SK-N-DZ (cell line): ENCODE measurements at places on chromosomes 4 and X.

- no peak for DNase-seq
Observed at GRCh38 chr4:36267486-36268268, 13.7 kb upstream of the DTHD1 start.

DNA sequence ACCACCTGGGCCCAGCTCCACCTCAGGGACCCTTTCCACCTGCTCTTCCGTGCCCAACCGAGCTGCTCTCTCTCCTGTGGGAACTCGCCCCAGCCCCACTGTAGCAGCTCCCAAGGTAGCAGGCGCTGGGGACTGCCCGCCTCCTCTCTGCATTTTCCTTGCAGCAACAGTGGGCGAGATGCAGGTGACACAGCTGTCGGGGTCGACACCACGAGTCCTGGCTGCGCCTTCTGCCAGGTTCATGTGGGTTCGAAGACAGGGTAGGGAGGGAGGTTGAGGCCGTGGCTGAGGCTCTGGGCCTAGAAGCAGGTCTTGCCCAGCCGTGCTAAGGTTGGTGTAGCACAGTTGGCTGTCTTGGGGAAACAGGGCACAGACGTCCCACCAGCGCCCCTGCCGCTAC, 245.2 kb upstream of the FSTL5 start:
- DNase-seq, result no peak

DNA sequence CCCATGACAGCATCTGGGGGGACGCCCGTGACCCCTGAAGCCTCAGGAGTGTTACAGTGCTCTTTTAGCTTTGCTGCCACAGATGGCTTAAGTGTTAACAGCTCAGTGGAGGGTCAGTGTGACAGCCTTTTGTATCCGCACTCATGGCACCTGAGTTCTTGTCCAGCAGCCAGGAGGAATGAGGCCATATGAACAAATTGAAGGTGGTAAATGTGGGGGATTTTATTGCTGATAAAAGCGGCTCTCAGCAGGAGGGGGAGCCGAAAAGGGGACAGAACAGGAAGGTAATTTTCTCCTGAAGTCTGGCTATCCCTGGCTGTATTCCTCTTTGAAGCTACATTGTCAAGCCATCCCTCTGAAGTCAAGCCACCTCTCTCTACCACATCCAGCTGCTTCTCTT, 441.0 kb downstream of the RAPGEF2 start:
- no peak for DNase-seq

GRCh38 chrX:120308959-120309872, 2.0 kb downstream of the TMEM255A start:
- peak; percentile 83 for DNase-seq

GRCh38 chr4:110610620-110610939, 12.3 kb downstream of the PITX2 start:
- no peak for DNase-seq

- peak; percentile 25 for DNase-seq
Observed at GRCh38 chr4:125283707-125284279, 31.0 kb upstream of the FAT4 start.

DNA sequence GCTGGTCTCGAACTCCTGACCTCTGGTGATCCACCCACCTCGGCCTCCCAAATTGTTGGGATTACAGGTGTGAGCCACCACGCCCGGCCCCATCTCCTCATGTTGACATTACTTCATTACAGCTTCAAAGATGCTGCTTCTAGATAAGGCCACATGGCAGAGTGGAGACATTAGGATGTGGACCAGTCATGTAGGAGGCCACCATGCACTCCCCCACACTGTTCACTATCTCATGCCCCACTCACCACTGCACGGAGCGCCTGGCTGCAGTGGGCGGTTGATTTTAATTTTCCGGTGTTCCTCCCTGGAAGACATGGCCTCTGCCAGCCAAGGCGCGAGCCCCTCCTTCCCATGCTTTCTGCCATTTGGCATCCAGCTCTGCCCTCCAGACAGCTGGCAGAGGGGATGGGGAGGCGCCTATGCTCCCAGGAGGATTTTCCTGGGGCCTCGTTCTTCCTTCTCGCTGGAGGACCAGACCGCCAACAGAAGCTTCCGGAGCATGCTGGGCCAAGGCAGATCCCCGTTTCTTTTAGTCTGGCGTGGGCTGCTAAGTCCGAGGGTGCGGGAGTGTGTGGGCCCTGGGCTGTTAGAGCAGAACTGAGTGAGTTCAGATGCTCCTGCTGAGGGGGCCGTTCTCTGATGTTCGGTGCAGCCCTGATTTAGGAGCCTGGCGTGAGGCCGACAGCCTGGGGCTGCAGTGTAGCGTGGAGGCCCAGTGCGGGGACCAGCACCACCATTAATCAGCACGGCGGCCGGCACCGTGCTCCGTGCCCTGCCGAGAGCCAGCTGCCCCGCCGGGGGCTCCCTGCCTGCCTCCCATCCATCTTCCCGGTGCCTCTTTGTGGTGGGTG, 93.1 kb downstream of the SORCS2 start:
- DNase-seq, result no peak

GRCh38 chr4:52358366-52358765, 300.7 kb downstream of the USP46 start:
- DNase-seq, result peak; percentile 9

DNA sequence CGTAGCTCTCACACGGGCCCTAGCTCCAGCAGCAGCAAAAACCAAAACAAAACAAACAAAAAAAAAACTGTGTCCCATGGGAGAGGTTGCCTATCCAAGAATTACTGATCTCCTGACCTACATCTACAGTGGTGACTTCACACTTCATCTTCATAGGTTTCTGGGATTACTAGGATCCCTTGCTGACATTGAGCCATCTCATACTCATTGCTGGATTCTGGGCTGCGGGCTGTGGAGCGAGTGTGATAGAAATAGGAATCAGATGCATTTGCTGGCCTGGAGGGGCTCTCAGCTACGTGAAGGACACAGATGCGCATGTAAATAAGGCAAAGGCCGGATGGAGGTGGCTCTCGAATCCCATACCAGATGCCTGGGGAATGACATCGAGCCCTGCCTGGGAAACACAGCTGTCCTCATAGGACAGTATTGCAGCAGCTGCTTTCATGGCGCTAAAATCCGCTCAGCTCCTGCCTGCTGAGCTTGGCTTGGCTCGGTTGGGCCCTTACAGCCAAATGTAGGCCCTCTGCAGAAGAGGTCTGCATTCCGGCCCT, 41.7 kb downstream of the CNGA2 start:
- no peak for DNase-seq

- peak; percentile 75 for DNase-seq
Observed at GRCh38 chrX:8738588-8739189, 6.8 kb upstream of the ANOS1 start.

DNA sequence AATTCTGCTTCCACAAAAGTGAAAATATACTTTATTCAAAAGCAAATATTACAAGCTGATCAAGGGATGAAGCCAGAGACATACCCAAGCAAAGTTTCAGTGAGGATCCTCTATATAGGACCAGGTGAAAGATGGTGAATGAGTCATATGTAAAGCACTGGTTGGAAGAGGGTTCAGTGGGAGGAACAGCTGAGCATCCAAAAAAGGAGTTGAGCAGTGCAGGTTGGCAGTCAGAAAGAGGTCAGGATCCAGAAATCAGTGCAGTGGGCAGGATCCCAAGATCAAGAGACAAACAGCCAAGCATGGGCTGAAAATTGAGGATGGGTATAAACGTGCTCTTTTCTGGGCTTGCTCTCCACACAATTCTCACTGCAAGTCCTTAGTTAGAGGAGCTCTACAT, 30.3 kb downstream of the OTC start:
- DNase-seq, result no peak

DNA sequence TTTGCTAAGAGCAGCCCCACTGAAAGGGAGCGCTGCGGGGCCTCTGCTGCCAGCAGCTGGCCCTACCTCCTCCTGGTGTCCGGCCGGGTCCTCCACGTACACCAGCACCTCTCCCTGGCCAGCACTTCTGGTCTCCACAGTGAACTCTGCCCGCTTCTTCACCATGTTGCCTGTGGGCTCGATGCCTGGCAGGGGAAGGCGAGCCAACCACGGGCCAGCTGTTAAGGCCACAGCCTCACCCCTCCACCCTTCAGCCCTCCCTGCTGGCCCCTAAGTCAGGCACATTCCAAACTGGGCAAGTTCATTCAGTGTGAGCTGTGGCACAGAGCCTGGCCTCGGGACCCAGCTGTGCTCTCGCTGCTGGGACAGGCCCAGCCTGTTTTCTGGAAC, 7.8 kb downstream of the FLNA start:
- no peak for DNase-seq

GRCh38 chr4:183967266-183967665, 62.2 kb downstream of the STOX2 start:
- DNase-seq, result no peak

- DNase-seq, result no peak
Observed at GRCh38 chr4:88524171-88524570, 595 bp upstream of the PYURF start.

DNA sequence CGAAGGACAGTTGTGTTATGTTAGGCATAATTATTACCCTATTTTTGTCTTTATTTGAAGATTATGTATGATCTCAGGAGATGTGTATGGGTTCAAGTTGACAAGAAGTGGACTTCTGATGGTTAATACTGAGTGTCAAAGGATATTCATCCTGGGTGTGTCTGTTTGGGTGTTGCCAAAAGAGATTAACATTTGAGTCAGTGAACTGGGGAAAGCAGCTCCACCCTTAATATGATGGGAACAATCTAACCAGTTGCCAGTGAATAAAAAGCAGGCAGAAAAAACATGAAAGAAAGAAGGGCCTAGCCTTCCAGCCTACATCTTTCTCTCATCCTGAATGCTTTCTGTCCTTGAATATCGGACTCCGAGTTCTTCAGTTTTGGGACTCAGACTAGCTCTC, 332.6 kb downstream of the DTHD1 start:
- DNase-seq, result no peak

GRCh38 chrX:118212817-118213183, 96.2 kb upstream of the KLHL13 start:
- DNase-seq, result no peak

GRCh38 chrX:10501611-10502010, 118.8 kb downstream of the MID1 start:
- DNase-seq, result no peak

- DNase-seq, result no peak
Observed at GRCh38 chr4:138055890-138056289, 186.3 kb downstream of the SLC7A11 start.

- DNase-seq, result no peak
Observed at GRCh38 chrX:70219938-70220764, 14.3 kb upstream of the AWAT1 start.

- DNase-seq, result no peak
Observed at GRCh38 chr4:189973646-189974045, 33.0 kb downstream of the FRG1 start.

- DNase-seq, result no peak
Observed at GRCh38 chr4:112526061-112526460, 10.1 kb upstream of the NEUROG2 start.

DNA sequence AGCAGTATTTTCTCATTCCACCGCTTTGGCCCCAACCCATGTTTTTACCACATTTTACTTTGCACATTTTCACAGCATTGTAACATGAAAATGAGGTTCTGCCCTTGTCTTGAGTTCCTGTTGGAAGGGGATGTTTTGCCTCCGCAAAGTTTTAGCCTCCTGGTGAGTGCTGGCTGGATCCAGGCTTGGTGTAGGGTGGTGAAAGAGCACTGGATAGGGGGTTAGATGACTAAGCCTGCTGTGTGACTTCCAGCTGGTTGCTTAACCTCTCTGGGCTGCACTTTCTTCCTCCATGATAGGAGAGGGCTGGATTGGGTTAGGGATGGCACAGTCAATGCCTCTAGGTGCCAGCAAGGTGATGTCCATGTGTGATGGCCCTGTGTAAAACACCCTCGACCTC, 28.9 kb downstream of the CYTL1 start:
- DNase-seq, result no peak

- no peak for DNase-seq
Observed at GRCh38 chr4:98046665-98047064, 96.6 kb downstream of the STPG2 start.

- no peak for DNase-seq
Observed at GRCh38 chr4:138199568-138200235, 42.4 kb downstream of the SLC7A11 start.

- no peak for DNase-seq
Observed at GRCh38 chrX:13716455-13716854, 18.0 kb downstream of the TRAPPC2 start.

- no peak for DNase-seq
Observed at GRCh38 chr4:3492741-3493719, 29.9 kb downstream of the DOK7 start.

DNA sequence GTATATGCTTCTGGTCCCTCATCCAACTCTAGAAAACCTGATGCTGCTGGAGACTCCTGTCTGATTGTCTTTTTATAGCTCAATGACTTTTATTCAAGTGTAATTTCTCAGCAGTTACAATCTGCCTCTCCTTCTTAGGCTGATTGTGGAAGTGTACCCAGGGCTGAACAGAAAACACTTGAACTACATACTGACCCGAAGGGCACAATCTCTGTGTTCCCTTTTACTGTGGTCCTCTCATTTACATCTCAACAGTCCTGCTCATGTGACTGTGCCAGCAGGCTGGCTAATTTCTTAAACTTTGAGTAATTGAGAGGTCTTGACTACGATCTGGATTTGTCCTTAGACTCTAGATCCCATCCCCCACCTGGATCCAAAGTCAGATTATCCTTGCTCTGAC, 863.4 kb downstream of the PDHA2 start:
- peak; percentile 1 for DNase-seq

DNA sequence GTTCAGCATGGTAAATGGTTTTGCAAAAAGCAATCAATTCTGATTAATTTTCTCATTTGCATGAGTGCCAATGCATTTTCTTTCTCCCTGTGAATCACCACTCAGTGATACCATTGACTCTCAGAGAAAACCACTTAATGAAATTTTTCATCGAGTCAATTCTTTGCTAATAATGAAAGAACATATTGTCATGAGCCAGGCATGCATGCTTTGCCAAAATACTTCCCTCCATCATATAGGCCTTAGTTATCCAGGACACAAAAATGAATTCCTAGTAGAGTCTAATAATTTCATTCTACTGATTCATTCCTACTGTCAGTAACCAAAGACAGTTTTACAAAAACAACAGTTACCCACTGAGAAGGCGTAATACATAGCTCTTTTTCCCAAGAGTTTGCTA, 680.0 kb downstream of the TRIML1 start:
- DNase-seq, result no peak

GRCh38 chr4:78766650-78767049, 9.5 kb upstream of the BMP2K start:
- no peak for DNase-seq

GRCh38 chrX:12315526-12315925, 177.3 kb downstream of the FRMPD4 start:
- no peak for DNase-seq

GRCh38 chrX:47202877-47203276, 9.2 kb downstream of the UBA1 start:
- no peak for DNase-seq
